ENCODE measurements at places on chromosomes 3 and 15.

GRCh38 chr3:64773137-64773536 lies 85.3 kb upstream of the ADAMTS9 start:
- no peak for DNase-seq

DNA sequence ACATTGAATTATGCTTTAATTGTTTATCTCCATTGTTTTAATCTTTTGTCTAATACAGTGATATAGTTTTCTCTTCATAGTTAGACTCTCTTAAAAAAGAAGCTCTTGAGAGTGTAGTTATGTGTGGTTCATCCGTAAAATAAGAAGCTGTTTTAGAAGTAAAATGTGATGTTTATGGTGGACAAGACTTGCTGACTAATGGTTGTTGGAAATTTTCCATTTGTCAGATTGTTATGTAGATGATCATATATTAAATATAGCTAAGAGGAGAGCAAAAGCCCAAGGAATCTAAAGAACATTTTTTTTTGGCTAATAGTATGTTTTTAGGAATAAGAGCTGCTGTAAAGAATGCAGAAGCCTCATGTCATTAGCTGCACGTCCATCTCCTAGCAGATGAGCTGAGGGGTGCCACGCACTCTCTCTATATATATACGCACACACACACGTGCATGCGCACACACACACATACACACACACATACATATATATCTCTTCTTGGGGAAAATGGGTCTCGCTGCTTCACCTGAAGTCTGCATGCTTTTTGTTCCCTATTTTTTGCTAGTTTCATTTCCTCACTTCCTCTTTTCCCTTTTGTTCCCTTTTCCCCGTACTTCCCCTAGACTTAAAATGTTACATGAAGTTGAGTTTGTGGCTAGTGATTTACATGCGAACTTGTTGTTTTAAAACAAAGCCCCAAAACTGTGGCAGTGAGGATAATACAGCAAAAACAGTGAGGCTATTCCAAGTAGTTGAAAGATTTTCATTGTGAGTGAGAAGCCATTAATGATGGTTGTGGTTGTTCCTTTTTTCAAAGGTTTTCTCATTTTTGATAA lies 107.8 kb downstream of the MBNL1 start:
- DNase-seq, result no peak

DNA sequence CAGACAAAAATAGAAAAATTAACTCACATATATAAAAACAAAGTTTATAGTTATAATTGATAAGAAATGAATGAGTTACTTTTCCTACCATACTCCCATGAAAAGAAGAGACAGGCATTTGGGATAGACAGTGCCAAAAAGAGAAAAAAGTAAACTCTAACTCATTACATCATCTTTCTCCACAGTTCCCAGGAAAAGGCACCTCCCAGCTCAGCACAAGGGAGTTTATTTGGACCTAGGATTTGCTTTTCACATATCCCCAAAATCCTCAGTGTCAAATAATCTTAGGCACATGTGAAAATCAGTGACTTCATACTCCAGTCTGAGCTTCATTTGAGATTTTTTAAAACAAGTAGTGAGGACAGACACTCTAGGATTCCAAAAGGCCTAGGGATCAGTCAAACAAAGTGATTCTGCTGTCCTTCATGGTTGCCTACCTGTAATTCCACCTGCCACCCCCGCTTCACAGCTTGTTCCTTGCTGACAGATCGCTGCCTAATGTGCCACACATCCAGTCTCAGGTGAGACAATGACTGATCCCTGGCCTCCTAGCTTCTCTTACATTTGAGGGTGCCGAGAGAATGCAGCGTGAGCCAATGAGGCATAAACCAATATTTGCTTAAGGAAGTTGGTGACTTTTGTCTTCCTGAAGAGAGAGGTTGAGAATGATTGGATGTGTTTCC lies 573.7 kb downstream of the TBL1XR1 start:
- DNase-seq, result no peak

DNA sequence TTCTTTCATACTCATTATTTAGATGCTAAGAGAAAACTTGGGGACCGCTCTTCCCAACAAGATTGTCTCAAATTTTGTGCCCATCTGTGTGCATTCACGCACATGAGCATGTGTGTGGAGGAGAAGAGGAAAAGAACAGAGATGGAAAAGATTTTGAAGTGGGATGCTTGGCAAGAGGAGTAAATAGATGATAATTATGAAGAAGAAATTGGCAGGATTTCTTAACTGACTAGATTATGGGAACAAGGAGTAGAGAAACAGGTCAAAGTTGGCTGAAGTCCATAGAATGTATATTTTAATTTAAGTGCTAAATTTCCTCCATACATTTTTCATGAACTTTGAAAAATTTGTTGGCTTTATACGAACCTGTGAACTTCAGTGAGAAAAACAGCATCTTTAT lies 100.1 kb downstream of the ZNF609 start:
- no peak for DNase-seq

DNA sequence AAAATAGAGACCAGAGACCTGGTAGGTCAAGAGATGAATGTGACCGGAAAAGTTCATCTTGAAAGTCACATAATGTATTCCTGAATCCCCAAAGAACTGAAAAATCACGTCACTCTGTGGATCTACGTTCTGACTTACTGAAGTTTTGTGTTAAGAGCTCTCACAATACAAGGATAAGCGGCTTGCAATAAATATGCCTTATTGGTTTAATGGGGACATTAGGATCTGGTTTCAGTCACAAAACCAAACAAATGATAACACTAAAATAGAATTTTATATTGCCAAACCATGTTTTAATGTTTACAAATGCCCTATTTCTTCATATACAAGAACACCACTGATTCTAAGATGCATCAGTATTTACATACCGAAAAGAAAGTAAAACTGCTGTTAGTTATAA lies 164.2 kb downstream of the FMN1 start:
- no peak for DNase-seq

DNA sequence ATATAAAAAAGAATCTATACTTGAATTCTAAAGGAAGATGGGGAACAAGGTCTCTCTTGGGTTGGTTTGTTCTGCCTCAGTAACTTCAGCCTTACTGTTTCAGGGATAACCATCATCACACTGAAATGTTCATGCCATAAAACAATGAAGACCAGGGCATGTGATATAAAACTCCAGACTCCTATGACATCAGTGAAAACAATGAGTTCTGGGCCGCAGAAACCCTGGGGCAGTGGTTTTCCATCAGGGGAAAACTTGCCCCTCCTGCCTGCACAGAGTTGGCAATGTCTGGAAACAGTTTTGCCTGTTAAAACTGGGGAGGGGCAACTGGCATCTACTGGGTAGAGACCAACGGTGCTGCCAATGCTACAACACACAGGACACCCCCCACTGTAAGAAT lies 46.8 kb downstream of the CA12 start:
- no peak for DNase-seq

DNA sequence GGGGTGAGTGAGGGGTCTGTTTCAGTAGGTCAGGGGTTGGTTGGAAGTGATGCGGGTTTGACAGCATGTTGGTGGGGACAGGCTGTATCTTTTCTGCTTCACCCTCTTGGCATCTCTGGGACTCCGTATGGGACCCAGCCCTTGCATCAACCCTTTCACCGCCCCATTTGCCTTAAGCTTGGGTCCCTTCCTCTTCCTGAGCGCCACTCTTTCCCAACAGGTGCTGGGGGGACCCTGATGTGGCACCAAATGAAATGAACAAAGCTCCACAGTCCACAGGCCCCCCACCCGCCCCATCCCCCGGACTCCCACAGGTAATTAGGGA lies 1.1 kb downstream of the EIF4G1 start:
- no peak for DNase-seq

Data from activated naive CD4-positive, alpha-beta T cell treated with anti-CD3 and anti-CD28 coated beads for 36 hours (primary cell).